SK-N-SH (cell line): ENCODE measurements at places on chromosomes 1 and 21. TPM values are rescaled to one million over a fixed set of nuclear protein-coding genes. Genes with fewer than 3 reads are reported as not detected.
A peak's percentile ranks its signal among the peaks of the same experiment; 100 is the strongest.

DOP1B gene
- 4.3 and 4.9 TPM in 2 replicates for polyA plus RNA-seq

RBM11 gene
- not detected in 2 replicates for polyA plus RNA-seq

TMPRSS3 gene
- not detected in 2 replicates for polyA plus RNA-seq

PADI1 gene
- 0.26 and 0.62 TPM in 2 replicates for polyA plus RNA-seq

PCSK9 gene
- 0.02 and 0.03 TPM in 2 replicates for polyA plus RNA-seq

DNA sequence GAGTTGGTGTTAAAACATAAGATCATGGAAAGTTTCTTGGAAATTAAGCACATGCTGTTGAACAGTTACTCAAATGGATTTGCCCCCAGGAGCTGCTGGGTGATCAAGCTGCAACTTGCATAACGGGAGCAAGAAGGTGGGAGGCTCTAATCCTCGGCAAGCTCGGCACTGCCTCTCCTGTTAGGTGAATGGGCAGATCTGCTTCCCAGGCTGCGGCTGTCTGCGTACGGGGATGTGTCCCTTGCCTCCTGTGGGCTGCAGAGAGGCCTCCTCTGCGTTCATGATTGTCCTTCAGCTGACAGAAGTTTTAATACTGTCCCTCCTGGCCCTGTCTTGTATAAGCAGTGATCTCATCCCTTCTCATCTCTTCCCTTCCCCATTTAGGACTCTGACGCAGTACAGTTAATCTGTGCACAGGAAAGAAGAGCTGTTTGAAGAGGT is 36.7 kb downstream of the ATP1A1 start:
- DNase-seq, result no peak

GRCh38 chr1:161781995-161782394 is 15.9 kb downstream of the ATF6 start:
- DNase-seq, result no peak

DNA sequence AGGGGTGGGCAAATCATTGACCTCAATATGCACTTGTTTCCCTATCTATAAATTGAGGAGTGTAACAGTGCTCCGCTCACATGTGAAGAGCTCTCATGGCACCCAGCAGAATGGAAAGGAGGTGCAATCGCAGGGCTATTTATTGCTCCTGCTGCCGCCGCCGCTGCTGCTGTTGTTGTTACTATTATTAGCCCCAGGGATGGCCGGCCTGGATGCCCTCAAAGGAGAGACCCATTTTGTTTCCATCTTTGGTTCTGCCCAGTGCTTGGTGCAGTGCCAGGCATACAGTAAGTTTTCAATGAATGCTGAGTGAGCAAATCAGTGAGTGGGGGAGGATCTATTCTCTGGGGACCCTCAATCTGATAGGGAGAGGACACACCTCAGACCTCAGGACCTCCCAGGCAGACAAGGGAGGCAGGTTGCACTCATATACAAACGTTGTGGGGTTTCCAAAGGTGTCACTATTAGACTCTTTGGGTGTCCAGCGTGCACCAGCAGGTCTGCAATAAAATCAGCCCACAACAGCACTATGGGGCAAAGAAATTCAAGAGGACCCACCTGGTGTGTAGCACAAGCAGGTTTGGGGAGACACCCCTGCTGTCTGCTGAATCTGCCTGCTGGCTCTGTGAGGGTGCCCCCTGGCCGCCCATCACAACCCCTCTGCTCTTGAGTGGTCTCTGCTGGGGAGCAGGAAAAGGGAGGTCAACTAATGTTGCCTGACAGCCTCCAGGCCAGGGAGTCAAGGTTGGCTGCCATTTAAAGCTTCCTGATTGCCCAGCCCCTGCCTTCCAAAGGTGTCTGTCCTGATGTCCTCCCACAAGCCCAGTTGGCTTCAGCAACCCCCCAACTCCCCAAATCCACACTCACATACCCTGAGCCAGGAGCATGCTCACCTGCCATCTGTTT is 136.3 kb downstream of the ACTL8 start:
- no peak for DNase-seq

DNA sequence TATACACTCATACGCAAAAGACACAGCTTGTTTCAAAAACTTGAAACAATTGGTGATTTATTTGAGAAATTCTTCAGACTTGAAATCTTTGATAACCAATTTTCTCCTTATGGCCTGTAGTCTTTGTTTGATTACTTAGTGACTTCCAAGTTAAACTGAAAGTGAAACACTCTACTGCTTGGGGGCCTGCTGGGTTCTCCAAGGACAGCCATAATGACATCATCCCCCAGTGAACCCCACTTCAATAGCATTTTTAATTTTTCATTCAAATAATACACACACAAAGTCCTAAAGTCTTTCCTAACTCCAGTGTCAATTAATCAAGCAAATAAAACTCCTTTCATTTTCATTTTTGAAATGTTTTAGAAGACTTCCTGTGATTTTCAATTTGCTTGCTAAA is 59.2 kb downstream of the KRTAP19-8 start:
- DNase-seq, result no peak

GRCh38 chr1:1165485-1165884 is 8.2 kb upstream of the TTLL10 start:
- no peak for DNase-seq

GRCh38 chr1:47918257-47918867 is 78.8 kb downstream of the TRABD2B start:
- DNase-seq, result peak; percentile 59

GRCh38 chr1:47491341-47491753 is 53.5 kb downstream of the FOXD2 start:
- DNase-seq, result no peak

DNA sequence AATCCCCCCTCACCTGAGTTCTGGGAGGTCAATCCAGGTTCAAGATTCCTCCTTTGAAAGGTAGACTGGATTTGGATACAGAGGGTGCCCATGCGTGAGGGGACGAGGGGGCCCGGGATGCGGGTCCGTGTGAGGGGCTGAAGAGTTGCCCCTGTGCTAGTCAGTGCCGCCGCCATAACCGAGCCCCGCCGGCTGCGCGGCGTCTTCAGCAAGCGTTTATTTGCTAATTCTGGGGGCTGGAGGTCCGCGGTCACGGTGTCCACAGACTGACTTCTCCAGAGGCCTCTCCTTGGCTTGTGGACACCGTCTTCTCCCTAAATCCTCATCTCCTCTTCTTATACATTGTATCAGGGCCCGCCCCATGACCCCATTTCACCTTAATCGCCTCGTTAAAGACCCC is 20.9 kb upstream of the SAMD11 start:
- peak; percentile 3 for DNase-seq

- no peak for DNase-seq
Measured at GRCh38 chr1:230073371-230074035, 6.5 kb downstream of the GALNT2 start.

DNA sequence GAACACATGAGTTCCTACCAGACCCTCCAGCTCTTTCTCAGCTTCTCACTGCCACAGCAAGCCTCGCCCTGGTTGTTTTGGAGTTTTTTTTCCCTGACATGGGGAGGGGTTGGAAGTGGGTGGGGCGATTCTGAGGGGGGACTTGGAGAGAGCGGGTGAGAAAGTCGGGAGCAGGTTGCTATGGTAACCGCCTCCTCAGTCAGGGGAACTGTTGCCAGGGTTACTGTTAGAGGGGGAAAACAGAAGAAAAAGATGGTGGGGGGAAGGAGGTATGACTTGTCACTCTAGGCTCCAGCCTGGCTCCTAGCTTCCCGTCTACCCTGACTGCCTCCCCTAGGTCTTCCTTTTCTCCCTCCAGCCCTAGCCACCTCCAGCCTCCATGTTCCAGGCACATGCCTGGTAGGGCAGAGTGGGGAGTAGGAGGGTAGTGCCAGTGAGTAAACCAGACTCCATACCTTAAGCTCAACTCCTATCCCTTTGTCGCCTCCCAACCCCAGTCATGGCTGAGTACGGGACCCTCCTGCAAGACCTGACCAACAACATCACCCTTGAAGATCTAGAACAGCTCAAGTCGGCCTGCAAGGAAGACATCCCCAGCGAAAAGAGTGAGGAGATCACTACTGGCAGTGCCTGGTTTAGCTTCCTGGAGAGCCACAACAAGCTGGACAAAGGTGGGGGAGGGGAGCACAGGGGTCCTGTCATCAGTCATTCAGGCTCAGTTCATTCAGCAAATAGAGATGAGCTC is 6.0 kb downstream of the PEA15 start:
- DNase-seq, result peak; percentile 44
